IPS-NIHi11 (cell line): ENCODE measurements at places on chromosomes 7 and 10.

- DNase-seq = no peak
These were observed 32.1 kb downstream of the MARCHF5 start for GRCh38 chr10:92323079-92323478.

DNA sequence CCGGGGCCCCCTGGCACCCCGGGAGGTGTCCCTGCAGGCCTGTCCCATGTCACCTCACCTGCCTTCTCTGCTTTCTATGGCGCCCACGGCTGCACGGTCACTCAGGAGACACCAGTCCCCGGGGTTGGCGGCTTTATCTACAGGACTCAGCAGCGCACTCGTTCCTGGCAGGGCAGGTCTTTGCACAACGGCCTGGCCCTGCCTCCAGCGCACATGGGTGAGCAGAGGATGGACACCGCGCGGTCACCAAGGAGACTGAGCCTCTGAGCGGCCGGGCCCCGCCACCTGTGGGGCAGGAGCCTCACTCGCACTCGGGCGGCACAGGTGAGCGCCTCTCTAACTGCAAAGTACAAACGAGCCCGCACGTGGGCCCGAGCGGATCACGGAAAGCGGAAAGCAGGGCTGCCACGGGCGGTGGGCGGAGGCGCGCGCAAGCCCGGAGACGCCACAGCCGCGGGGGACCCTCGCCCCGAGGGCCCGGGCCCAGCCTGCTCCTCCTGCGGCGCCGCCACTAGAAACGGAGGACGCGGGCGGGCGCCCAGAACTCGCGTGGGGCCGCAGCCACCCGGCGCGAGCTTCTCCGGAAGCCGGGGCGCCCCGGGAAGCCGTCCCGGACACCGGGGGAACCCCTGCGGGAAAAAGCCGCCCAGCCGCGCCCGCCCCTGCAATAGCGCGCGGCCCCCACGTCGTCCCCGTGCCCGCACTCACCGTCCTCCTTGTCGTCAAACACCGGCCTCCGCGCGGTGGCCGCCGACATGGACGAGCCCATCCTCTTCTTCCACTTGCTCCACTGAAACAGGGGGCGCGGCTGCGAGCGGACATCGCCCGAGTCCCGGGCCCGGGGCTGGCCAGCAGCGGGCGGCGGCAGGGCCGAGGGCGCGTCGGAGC lies 642 bp downstream of the STK32C start:
- DNase-seq = peak; percentile 70

DNA sequence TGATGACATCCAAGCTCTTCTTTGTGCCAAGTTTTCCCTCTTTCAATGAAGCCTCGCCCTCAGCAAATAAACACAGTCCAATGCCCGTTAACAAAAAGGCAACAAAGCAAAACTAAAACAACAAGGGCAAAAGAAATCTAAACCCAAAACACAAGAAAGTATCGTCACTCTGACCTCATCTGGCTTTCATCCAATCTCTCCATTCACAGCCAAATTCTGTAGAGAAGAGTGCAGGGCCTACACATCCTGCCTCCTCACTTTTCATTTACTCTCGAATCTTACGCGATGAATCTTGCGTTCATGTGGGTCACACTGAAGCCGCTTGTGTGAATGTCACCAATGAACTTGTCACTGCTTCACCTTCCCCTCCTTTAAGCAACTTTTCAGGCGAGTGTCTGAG lies 15.9 kb upstream of the AKR1E2 start:
- DNase-seq = no peak

DNA sequence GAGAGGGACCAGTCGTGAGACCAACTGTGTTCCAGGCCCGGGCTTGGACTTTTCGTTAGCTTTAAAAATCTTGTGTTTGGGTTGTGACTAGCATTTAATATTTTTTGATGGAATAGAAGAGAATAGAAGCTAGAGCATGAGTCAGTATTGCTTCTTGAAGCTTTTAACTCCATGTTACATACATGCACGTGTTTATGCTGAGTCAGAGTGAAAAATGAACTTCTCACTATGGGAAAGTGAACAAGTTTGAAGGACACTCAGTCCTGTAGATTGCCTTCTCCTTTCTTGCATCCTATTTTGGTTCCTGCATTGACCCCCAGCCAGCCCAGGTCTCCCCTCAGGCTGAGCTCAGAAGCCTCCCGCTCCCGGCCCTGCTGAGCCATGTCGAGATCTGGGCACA lies 31.8 kb downstream of the GHRHR start:
- no peak for DNase-seq

GRCh38 chr10:73865107-73865458 lies 9.3 kb downstream of the CAMK2G start:
- DNase-seq = no peak

DNA sequence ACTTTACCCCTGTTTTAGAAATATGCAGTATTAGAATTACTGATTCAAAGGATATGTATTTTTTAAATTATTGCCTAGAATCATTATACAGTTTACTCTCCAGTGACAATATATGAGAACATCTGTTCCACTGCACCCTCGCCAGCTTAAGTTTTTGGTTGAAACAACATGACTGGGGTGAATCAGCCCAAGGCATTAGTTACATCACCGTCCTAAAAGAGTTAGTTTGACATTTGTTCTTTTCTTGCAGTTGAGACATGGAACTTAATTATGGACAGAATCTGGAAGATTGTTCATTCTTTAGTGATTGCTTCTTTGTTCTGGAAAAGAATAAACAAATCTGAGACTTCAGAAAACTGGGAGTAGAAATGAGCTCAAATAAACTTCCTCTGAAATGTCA lies 167.3 kb upstream of the DKK1 start:
- DNase-seq = no peak

GRCh38 chr7:12123172-12123571 lies 87.9 kb upstream of the TMEM106B start:
- DNase-seq = no peak

DNA sequence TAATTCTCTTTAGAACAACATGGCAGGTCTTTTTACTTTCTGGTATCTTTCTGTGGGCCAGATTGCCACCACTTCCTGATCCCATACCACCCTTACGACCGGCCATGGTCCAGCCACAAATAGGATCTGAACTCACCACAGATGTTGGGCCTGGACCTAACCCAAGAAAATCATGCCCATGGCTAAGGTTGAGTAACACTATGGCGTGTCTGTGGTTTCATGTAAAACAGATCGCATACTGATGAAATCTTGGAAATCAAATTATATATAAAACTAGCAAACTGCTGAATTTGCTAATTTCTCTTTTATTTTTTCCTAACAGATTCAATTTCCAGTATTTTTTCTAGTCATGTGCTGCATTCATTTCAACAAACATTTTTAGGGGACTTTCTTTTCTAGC lies 77.2 kb downstream of the CH25H start:
- no peak for DNase-seq

DNA sequence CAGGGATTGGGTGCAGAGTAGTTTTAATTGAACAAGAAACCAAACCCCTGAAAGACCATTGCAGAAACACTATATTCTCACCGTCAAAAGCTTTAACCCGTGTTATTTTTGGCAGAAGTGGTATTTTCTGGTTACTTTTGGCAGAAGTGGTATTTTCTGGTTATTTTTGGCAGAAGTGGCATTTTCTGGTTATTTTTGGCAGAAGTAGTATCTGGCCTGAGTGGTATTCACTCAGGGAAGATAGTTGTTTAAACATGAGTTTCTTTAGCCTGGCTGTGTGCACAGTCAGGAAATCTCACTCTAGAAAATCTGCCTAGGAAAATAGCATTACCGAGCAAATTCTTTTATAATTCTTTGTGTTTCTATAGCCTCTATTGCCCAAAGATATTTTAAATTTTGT lies 322.7 kb downstream of the GFRA1 start:
- DNase-seq = no peak

- DNase-seq = no peak
These were observed 18.6 kb upstream of the ZMIZ1 start for GRCh38 chr10:79049931-79050895.

GRCh38 chr7:101436857-101437576 lies 74.3 kb downstream of the COL26A1 start:
- DNase-seq = peak; percentile 90

GRCh38 chr7:22447762-22448161 lies 52.2 kb downstream of the STEAP1B start:
- no peak for DNase-seq

DNA sequence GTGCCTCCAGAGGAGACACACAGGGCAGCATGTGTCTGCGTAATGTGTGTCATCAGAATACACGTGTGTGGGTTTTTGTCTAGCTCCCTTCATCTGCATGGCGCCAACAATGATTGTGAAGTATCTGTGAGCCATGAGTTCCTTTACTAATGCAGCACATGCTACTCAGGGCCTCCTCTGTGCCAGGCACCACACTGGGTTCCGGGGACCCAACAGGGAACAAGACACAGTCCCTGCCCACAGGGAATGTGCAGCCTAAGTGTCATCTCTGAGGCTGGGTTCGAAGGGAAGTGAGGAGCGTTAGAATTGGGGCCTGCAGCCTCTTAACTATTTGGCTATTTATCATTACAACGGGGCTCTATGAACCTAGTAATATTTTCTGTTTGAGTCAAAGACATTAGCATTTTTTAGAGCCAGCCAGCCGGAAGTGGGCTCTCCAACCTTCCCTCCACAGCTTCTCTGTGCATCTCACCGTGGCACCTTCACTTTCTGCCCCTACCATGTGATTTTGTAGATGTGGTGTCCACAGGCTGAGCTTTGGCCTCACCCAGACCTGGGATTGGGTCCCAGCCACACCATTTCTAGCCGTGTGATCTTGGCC lies 43.9 kb upstream of the SRGN start:
- no peak for DNase-seq

GRCh38 chr10:3584926-3585784 lies 199.9 kb downstream of the KLF6 start:
- no peak for DNase-seq

DNA sequence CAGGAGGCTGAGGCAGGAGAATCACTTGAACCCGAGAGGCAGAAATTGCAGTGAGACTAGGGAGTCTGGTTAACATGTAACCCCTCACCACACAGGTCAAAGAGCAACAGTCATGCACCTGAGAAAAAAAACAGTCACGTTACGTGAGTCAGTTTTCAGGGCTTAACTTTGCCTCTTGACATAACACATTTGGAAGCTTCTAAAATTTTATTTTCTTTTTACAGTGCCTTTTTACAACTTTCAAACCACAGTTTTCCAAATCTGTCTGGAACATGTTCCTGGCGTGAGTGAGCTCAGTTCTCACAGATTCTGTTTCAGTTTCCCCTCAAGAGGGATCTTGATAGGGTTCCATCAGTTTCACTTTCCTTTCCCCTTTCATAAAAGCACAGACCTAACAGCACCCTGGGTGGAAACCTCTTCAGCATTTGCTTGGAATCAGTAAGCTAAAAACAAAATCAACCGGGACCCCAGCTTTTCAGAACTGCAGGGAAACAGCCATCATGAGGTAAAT lies 4.4 kb downstream of the IFIT3 start:
- DNase-seq = no peak

- DNase-seq = no peak
These were observed 113.4 kb downstream of the PLXDC2 start for GRCh38 chr10:19929506-19930140.

GRCh38 chr10:96608805-96609204 lies 22.0 kb upstream of the TM9SF3 start:
- no peak for DNase-seq

GRCh38 chr7:156000601-156001396 lies 188.5 kb upstream of the SHH start:
- no peak for DNase-seq

- DNase-seq = no peak
These were observed 8.7 kb downstream of the INMT start for GRCh38 chr7:30760514-30761213.

DNA sequence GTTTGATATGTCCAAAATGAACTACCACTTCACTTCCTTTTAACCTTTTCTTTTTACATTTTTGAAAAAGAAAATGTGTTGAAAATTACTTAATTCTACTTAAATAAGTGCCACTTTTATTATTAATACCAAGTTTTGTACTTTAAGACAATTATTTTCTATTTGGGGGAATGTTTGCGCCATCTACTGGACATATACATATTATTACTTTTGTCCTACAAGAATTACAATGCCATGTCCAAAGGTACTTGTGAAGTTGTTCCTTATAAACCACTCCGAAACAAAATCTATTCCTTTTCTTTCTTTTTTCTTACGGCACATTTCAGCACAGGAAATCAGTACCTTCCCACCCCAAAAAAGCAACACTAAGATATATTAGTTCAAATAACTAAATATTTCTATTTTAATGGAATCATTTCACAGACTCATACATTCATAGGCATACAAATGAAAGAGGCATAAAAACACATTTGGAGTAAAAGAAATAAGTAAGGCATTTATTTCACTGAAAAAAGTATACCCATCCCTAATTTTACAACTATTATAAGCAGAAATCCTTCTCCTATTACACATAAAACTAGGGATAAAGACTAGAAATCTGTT lies 169.9 kb downstream of the RNF133 start:
- peak; percentile 26 for DNase-seq

DNA sequence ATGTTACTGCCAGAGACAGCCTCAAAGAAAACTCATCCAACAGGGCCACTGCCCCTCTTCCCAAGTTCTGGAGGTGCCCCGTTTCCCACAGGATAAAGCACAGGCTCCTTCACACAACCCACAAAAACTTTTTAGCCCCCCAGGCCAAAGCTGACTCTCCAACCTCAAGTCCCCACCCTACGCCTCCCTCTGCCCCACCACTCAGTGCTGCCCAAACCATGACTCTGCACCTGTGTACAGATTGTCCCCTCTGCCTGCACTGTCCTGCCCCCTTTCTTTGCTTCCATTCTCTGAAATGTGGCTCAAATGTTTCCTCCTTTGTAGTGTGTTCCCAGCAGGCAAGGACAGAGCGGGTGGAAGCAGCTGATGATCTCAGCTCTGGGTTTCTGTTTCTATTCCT lies 284.0 kb downstream of the GRID1 start:
- DNase-seq = no peak

- no peak for DNase-seq
These were observed 10.2 kb downstream of the ALKBH4 start for GRCh38 chr7:102454468-102454867.

DNA sequence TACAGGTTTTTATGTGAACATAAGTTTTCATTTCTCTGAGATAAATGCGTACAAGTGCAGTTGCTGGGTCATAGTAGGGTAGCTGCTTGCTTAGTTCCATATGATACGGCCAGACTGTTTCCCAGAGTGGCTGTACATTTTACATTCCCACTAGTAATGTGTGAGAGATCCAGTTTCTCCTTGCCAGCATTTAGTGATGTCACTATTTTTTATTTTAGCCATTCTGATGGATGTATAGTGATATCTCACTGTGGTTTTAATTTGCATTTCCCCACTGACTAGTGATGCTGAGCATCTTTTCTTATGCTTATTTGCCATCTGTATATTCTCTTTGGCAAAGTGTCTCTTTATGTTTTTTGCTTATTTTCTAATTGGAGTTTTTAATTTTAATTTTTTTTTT lies 4.2 kb downstream of the ZMIZ2 start:
- DNase-seq = no peak

- peak; percentile 43 for DNase-seq
These were observed 648.0 kb upstream of the IGFBP3 start for GRCh38 chr7:46569133-46569465.

GRCh38 chr10:34771106-34771505 lies 44.0 kb downstream of the PARD3 start:
- no peak for DNase-seq

GRCh38 chr7:150846291-150847115 lies 5.8 kb upstream of the AOC1 start:
- no peak for DNase-seq
